CD4-positive, alpha-beta T cell treated with Interleukin-2 at 100 ng/mL for 4 hours (primary cell): ENCODE measurements at places on chromosomes 12 and 14.
A peak's percentile ranks its signal among the peaks of the same experiment; 100 is the strongest.

GRCh38 chr12:48969833-48970701 is 1.5 kb downstream of the WNT10B start:
- peak; percentile 24 for DNase-seq

GRCh38 chr12:66087365-66087943 is 43.1 kb downstream of the LLPH start:
- peak; percentile 47 for DNase-seq

DNA sequence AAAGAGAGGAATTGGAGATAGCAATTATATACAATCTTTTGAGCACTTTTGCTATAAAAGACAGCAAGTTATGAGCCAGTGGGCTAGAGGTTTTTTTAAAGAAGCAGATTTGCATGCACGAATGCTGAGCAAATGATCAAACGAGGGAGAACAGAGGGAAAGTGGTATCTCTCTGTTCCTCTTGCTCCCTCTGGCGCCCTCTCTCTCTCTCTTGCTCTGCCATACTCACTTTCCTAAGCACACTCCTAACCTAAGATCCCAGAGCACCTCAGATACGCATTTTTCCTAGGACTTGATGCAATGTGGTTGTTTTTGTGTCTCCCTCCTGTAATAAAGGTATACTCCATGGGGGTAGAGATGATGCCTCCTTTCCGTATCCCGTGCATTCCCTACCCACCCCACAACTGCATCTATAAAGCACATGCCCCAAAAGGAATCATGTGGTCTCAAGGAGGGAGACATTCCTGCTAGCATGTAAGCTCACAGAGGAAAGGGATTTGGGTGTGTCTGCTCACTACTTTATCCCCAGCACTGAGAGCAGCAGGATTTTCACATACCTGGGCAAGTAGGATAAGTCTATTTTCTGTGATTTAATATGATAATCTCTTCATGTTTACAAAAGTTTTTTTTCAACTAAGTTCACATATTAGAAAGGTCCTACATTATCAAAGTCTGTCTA is 270.2 kb downstream of the SSPN start:
- no peak for DNase-seq

DNA sequence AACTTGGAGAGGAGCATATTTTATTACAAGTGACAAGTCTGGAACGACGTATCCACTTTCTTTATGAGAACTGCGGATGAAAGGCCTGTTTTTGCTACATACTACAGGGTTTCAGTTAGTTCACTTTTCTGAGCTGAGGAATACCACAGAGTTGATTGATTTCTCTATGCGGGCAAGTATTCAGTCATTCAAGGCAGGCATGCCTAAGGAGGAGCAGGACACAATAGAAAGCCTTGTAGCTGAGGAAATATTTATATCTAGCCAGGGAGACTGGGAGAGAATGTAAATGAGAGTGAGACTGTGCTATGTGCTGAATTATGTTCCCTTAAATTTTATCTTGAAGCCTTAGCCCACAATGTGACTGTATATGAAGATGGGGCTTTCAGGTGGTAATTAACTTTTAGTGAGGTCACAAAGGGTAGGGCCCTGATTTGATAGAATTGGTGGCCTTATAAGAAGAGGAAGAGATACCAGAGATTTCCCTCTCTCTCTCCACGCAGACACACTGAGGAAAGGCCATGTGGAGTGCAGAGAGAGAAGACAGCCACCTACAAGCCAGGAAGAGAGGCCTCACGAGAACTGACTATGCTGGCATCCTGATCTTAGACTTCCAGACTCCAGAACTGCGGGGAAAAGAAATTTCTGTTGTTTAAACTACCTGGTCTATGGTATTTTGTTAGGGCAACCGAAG is 459.0 kb upstream of the ATP2B1 start:
- no peak for DNase-seq

DNA sequence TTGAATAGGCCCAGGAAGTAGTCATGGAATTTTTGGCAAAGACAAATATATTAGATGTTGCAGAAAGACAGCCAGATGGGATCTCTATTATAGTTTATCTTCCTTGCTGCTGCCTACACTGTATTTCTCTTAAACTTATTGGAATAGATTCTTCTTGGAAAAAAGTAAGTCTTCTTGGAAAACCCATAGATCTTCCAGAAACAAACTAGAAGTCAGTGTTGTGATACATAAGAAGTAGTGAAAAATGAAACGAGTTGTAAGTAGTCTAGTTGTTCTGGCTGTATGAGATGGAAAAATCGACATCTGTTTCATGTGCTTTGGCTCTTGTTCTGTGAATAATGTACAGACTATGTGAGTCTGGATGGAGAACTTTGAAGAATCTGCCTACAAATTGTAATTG is 29.0 kb downstream of the GLIPR1L2 start:
- DNase-seq: no peak

GRCh38 chr12:110223777-110224378 is 57.2 kb upstream of the ATP2A2 start:
- no peak for DNase-seq

DNA sequence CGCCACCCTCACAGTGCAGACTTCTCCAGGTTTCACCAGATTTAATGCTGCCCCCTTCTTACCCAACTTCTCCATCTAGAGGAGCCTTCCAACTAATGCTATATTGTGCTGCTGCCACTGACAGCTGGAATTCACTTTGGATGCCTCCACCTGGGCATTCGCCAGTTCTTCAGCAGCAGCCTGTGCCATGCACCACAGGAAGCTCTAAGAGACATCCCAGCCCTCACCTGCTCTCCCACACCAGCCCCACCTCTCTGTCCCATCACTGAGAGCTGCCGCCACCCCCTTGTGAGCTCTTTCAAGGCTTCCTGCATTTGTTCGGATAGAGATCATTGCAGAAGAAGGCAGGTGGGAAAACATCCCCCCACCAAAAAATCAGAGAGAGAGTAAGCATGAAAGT is 4.6 kb upstream of the KRT2 start:
- no peak for DNase-seq

DNA sequence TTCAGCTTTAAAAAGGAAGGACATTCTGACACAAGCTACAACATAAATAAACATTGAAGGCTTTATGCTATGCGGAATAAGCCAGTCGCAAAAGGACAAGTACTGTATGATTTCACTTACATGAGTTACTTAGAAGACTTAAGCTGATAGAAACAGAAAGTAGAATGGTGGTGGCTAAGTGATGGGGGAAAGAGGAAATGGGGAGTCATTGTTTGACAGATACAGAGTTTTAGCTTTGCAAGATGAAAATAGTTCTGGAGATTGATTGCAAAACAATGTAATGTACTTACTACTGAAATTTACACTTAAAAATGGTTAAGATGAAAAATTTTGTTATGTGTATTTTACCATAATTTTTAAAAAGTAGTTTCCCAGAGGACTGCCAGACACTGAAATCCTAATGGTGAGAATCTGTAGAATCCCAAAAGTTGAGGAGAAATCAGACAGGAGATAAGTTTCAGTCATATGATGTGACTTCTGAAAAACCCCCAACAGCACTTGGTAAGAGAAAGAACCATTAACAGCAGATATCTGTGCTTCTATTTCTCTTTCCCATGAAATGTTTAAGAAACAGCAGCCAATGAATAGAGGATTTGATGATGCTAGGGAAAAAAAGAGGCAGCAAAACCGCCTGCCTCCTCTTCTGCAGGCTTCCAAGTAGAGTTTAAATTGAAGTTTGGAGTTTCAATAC is 16.6 kb upstream of the CLEC2A start:
- DNase-seq: peak; percentile 40

- DNase-seq: no peak
Measured at GRCh38 chr12:4041187-4041885, 168.1 kb upstream of the PARP11 start.

DNA sequence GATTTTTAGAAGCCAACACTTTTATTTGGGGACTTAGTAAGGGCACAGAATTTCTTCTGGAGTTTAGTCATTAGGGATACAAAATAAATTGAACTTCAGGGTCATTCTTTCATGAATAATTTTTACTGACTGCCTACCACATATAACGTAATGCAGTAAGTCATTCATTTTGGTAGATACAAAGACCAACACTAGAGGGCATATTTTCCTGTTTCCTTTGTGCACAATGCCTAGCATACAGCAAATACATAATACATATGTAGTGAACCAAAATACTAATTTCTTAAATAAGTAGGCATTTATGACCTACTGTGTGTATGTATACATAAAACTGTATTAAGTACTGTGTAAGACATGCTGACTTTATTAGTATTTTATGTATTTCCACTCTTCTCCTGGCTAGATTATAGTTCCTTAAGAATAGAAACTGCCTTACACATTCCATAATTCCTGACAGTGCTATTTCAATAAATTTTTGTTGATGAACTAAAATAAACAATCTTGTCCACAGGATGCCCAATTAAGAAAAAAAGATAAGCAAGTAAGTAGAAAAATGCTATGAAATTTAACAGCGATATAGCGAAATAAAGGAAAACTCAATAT is 47.9 kb downstream of the PPP1R12A start:
- DNase-seq: peak; percentile 67

DNA sequence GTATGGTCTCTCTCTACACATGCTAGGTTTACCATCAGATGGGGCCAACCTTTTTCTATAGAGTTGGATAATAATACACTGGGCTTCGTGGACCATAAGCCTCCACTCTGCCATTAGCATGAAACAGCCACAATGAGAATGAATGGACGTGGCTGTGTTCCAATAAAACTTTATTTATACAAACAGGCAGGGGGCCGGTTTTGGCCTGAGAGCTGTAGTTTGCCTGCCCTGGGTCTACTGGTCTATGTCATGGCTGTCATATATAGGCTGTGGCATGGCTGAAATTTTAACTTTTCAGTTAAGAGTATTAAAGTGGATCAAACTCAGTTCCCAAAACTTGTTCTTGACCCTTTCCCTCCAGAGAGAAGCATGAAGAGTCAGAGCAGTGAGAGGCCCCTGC is 120.3 kb upstream of the MYL2 start:
- no peak for DNase-seq

GRCh38 chr14:32494609-32495434 is 165.7 kb downstream of the AKAP6 start:
- no peak for DNase-seq

- no peak for DNase-seq
Measured at GRCh38 chr12:63525831-63526230, 142.5 kb downstream of the DPY19L2 start.

DNA sequence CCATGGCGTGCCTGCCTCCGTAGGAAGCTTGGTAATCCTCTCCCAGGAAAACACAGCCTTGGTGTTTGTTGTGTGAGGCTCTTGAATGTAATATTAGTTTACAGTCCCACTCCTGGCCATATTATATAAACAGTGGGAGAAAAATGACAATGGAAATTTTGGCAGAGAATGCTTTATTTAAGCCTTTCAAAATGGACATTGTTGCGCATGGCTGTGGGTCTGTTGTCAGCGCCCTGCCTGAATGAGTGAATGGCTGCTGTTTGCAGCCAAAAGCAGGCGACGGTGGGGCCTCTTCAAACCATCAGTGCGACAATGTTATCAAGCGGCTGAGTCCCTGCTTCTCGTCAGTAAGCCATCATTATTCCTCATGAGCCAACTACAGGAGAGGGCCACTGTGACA is 201.8 kb upstream of the RMST start:
- DNase-seq: no peak

DNA sequence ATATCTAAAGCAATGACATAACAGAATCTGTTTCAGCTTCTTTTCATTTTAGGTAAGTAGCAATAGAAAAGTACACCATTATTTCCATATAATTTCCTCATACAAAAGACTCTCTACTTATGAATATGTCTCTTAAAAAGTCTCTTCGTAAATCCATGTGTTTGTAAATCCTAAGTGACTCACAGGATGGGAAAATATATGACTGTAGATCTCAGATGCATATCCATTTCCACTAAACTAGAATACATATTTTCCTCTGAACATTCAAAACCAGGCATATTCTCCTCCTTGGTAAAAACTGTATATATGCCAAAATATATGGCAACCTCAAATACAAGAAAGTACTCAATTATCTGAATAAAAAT is 93.6 kb downstream of the TXNDC16 start:
- DNase-seq: no peak

- DNase-seq: no peak
Measured at GRCh38 chr12:27577688-27578087, 53.7 kb downstream of the PPFIBP1 start.

DNA sequence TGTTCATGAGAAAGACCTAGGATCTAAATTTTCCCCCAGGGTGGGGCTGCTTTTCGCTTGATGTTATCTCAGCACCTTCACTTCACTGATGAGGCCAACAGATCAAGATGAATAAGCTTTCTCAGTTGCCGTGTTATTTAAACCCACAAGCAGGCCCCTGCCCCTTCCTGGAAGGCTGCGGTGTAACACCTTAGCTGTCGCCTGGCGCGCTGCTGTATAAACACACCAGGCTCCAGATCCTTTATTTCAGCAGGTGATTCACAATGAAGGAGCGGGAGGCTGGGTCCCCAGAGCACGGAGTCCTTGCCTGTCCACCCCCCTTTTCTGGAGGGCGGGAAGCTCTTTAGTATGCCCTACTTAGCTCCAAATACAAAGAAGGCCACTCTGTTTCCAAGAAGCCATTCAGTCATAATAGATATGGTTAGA is 515.4 kb downstream of the FUT8 start:
- peak; percentile 95 for DNase-seq

DNA sequence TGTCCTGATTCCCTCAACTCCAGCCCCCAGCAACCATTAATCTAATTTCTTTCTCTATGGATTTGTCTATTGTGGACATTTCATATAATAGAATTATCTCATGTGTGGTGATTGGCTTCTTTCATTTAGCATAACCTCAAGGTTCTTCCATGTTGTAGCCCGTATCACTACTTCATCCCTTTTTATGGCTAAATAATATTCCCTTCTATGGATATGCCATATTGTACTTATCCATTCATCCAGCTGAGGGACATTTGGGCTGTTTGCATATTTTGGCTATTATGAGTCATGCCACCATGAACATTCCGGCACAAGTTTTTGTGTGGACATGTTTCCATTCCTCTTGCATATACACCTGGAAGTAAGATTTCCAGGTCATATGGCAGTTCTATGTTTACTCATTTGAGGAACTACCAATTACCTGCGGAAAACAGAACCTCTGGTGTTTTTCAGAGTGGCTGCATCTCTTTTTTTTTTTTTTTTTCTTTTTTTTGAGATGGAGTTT is 108.7 kb upstream of the MAP1LC3B2 start:
- no peak for DNase-seq

- no peak for DNase-seq
Measured at GRCh38 chr12:26212396-26212795, 17.0 kb downstream of the SSPN start.

- DNase-seq: no peak
Measured at GRCh38 chr12:54217774-54218241, 29.0 kb upstream of the SMUG1 start.
